ENCODE measurements at places on chromosomes 11 and 22.

- DNase-seq, result no peak
Observed at GRCh38 chr11:4684631-4685285, 12.9 kb downstream of the OR51E2 start.

- no peak for DNase-seq
Observed at GRCh38 chr11:8093931-8094575, 13.0 kb downstream of the TUB start.

GRCh38 chr11:125505492-125506080, 9.5 kb upstream of the FEZ1 start:
- no peak for DNase-seq

GRCh38 chr11:47843361-47844055, 4.6 kb downstream of the NUP160 start:
- no peak for DNase-seq

DNA sequence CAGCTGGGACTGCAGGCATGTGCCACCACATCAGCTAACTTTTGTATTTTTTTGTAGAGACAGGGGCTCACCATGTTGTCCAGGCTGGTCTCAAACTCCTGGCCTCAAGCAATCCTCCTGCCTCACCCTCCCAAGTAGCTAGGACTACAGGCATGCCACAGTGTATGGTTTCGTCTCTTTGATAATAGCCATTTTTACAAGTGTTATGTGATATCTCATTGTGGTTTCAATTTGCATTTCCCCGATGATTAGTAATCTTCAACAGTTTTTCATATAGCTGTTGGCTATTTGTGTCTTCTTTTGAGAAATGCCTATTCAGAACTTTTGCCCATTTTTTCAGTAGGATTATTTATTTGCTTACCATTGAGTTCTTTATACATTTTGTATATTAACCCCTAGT, 9.0 kb upstream of the MTMR3 start:
- DNase-seq, result no peak

DNA sequence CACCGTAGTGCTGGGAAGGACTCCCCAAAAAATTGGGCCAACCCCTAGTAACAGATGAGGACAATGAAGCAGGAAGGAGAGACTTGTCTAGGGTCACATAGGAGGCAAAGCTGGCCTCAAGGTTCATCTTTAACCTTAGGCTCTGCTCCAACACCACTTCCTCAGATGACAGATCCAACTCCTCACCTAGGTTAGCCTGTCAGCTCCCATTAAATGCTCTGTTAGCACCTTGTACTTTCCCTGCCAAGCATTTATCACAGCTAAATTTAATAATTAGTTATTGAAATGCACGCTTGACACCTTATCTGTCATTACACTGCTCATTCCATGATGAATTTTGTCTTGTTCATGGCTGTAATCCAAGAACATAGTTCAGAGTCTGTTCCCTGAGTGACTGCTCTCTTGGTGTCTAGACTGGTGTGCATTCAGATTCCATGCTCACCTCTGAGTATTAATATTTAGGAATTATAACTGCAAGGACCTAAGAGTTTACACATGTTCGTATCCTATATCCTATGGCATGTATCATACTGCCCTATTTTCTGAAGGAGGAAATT, 18.6 kb downstream of the MAP6 start:
- DNase-seq, result no peak

GRCh38 chr11:68206211-68206610, 6.9 kb downstream of the KMT5B start:
- no peak for DNase-seq

GRCh38 chr22:37546437-37547250, 13.6 kb upstream of the CDC42EP1 start:
- no peak for DNase-seq

GRCh38 chr11:41383768-41384167, 75.7 kb downstream of the LRRC4C start:
- no peak for DNase-seq
